ENCODE measurements at places on chromosomes 1 and 21. TPM values are rescaled to one million over a fixed set of nuclear protein-coding genes. Genes with fewer than 3 reads are reported as not detected.

DNA sequence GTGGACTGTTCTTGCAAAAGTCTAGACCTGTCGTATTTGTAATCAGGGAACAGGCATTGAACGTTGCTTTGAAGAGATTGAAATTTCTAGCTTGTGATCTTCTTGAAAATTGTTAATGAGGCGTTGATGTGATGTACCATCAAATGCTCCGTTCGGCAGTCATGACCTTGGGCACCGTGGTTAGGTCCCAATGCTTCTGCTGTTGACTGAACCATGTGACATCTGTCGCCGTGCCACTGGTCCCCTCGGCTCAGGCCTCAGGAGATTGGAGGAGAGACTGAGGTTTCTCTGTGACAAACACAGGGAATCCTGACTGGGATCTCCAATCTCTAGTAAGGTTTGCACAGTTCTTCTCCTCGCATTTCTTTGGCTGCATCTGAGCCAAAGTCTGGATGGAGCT lies 18.1 kb upstream of the KCNAB2 start:
- no peak for DNase-seq
- H3K4me3 ChIP-seq: no peak overlapping the region
- H3K4me1 ChIP-seq: no peaks in the 10 kb centered on the region
- no peaks in the 10 kb centered on the region for H3K36me3 ChIP-seq
- peak overlapping the region; percentile 30 for H3K27ac ChIP-seq
- peaks cover 9% of the 10 kb centered on the region for H3K27me3 ChIP-seq

- H3K27me3 ChIP-seq: peaks cover 4% of the 10 kb centered on the region
- no peak for DNase-seq
- H3K36me3 ChIP-seq: no peaks in the 10 kb centered on the region
These were observed 9.2 kb upstream of the CTTNBP2NL start for GRCh38 chr1:112386731-112387346.

GRCh38 chr1:225771661-225772322 lies 5.8 kb upstream of the SRP9 start:
- DNase-seq: no peak
- H3K27ac ChIP-seq: no peak overlapping the region
- peaks cover 2% of the 10 kb centered on the region for H3K27me3 ChIP-seq

GRCh38 chr1:22001409-22001808 lies at the start of gene CELA3A:
TSS of gene CELA3A (plus strand) at chr1:22001657. CDS start at chr1:22001675, 18 bp downstream.
- no peaks in the 10 kb centered on the region for H3K36me3 ChIP-seq
- no peak for DNase-seq
- peaks cover 25% of the 10 kb centered on the region for H3K4me1 ChIP-seq
- H3K4me3 ChIP-seq: no peak within 1 kb of the TSS

GRCh38 chr1:22196041-22196440 lies 53.1 kb upstream of the WNT4 start:
- no peaks in the 10 kb centered on the region for H3K4me1 ChIP-seq
- no peaks in the 10 kb centered on the region for H3K36me3 ChIP-seq
- no peaks in the 10 kb centered on the region for H3K27me3 ChIP-seq
- DNase-seq: no peak

- no peak overlapping the region for H3K27ac ChIP-seq
- H3K27me3 ChIP-seq: peaks cover 1% of the 10 kb centered on the region
- no peak for DNase-seq
- H3K36me3 ChIP-seq: no peaks in the 10 kb centered on the region
- H3K4me3 ChIP-seq: no peak overlapping the region
- H3K4me1 ChIP-seq: peaks cover 7% of the 10 kb centered on the region
These were observed 19.4 kb downstream of the MX1 start for GRCh38 chr21:41445465-41445862.

DNA sequence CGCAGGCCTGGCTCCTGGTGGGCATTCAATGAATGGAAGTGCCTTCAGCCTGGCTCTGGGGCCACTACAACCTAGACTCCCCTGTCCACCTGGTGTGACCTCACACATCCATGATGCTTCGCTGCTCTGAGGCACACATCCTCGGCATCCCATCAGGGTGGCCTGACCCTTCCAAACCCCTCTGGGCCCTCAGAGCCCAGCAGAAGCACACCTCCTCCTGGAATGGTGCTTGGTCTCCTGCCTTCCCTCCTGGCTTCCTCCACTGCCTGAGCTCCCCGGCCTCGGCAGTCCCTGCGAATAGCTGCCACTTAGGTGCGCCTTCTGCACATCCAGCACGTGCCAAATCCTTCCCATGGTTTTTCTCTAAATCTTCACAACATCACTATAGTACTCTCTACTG lies 133.8 kb downstream of the GLIS1 start:
- no peak overlapping the region for H3K27ac ChIP-seq
- H3K4me1 ChIP-seq: no peaks in the 10 kb centered on the region
- H3K36me3 ChIP-seq: no peaks in the 10 kb centered on the region
- peaks cover 8% of the 10 kb centered on the region for H3K27me3 ChIP-seq
- DNase-seq: no peak

DNA sequence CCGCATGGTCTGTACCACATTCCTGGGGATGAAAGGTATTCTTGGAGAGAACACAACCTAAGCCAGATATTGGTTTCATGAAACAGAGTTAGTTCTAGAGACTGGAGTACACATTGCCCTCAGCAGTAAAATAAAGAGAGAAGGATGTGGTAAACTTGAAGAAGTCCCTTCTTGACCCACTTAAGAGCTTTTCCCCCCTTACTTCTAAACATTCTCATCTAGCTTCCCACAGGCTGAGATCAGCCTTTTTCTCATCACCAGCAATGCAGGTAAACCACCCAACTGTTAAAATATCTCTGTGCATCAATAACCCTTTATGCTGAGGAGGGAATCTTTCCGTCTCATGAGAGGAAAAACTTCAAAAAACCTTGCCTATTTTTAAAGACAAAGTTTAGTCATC lies 62.6 kb downstream of the SUSD4 start:
- no peak for DNase-seq
- no peak overlapping the region for H3K4me3 ChIP-seq
- H3K36me3 ChIP-seq: peaks cover 4% of the 10 kb centered on the region
- H3K4me1 ChIP-seq: peaks cover 4% of the 10 kb centered on the region
- H3K27ac ChIP-seq: no peak overlapping the region

DNA sequence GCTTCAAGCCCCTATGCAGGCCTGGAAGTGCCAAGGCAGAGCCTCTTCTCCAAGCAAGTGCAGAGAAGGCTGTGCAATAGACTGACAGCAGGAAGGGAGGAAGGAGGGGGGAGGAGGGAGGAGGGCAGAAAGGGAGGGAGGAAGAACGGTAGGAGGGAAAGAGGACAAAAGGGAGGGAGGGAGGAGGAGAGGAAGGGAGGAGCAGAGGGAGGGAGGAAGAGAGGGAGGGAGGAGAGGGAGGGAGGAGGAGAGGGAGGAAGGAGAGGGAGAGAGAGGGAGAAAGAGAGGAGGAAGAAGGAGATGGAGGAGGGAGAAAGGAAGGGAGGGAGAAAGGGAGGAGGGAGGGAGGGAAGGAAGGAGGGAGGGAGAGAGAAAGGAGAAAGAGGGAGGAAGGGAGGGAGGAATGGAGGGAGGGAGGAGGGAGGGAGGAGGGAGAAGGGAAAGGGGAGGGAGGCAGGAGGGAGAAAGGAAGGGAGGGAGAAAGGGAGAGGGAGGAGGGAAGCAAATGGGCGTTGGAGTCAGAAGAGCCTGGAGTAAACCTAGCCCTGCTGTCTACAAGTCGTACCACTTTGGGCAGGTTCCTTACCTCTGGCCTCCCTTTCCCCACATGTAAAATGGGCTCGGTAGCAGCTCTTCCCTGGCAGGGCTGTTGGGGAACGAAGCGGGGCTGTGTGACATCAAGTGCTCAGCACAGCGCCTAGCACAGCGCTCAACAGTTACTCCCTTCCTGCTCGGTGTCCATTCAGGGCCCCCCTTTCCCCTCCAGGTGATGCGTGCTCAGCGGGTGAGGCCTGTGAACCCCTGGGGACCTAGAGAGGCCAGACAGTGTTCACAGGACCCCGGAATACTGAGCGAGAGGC lies 244.6 kb downstream of the NPHP4 start:
- no peaks in the 10 kb centered on the region for H3K36me3 ChIP-seq
- H3K4me1 ChIP-seq: peaks cover 29% of the 10 kb centered on the region
- no peak overlapping the region for H3K4me3 ChIP-seq
- DNase-seq: no peak
- H3K27me3 ChIP-seq: peaks cover 13% of the 10 kb centered on the region
- H3K27ac ChIP-seq: no peak overlapping the region

DNA sequence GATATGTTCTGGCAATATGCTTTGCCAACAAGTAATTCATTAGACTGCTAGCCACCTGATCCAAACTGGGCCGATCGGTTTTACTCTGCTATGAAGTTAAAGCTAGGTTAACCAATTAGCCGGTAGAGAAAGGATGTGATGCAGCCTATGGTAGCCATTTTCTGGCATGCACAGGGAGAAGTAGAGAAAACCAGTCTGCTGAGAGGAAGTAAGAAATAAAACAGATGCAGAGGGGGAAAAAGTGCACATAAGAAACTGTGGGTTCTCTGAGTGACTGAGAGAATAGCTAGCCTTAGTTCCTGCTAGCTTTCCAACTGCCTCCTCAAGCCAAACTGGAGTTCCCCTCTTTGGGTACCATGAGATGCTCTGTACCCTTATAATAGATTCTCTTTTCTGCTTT lies 52.8 kb downstream of the ARID4B start:
- H3K36me3 ChIP-seq: no peaks in the 10 kb centered on the region
- H3K27ac ChIP-seq: no peak overlapping the region
- peaks cover 1% of the 10 kb centered on the region for H3K27me3 ChIP-seq
- peaks cover 17% of the 10 kb centered on the region for H3K4me1 ChIP-seq
- no peak for DNase-seq

- no peak overlapping the region for H3K4me3 ChIP-seq
- peaks cover 30% of the 10 kb centered on the region for H3K4me1 ChIP-seq
- H3K27me3 ChIP-seq: peaks cover 6% of the 10 kb centered on the region
- H3K27ac ChIP-seq: no peak overlapping the region
- DNase-seq: no peak
These were observed 48.4 kb downstream of the STX6 start for GRCh38 chr1:180974236-180974635.

DNA sequence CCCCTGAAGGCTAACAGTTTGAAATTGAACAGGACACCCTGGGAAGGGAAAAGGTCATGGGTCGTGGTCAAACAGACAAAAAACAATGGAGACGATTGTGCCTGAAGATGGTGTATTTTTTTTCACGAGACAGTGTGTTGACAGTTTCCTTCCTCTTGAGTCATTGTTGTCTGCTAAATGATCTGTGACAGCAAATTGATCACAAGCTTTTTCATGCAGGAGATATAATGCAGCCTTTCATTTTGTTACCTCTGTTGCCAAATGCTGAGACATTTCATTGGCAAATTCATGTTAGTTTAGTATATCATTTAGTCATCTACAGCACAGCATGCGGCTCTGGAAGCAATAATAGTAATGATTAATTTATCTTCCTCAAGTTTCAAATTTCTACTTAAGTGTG lies 27.7 kb downstream of the UBE2U start:
- H3K4me1 ChIP-seq: peaks cover 17% of the 10 kb centered on the region
- DNase-seq: no peak
- H3K27ac ChIP-seq: peak overlapping the region; percentile 86

DNA sequence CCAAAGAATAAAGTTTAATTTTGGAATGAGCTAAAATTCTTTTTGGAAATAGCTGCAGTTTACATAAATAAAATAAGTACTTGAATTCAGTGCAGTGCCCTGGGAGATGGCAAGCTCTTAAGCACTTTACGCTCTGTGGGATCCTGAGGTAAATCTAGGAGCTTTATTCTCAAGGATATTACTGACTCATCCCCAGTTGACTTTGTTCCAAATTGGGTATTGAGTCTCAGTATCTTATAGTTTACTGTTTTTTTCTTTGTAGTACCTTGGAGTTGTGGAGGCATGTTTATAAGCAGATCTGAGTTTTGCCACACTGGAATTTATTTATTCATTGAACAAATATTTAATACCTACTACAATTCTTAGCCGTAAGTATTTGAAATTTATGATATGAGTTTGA lies 27.4 kb upstream of the HRNR start:
- no peaks in the 10 kb centered on the region for H3K4me1 ChIP-seq
- H3K27me3 ChIP-seq: peaks cover 4% of the 10 kb centered on the region
- DNase-seq: no peak
- H3K27ac ChIP-seq: no peak overlapping the region

- H3K4me3 ChIP-seq: no peak overlapping the region
- peaks cover 13% of the 10 kb centered on the region for H3K4me1 ChIP-seq
- H3K36me3 ChIP-seq: no peaks in the 10 kb centered on the region
- peak; percentile 78 for DNase-seq
- H3K27ac ChIP-seq: no peak overlapping the region
These were observed 14.1 kb upstream of the TNR start for GRCh38 chr1:175757381-175758015.

DNA sequence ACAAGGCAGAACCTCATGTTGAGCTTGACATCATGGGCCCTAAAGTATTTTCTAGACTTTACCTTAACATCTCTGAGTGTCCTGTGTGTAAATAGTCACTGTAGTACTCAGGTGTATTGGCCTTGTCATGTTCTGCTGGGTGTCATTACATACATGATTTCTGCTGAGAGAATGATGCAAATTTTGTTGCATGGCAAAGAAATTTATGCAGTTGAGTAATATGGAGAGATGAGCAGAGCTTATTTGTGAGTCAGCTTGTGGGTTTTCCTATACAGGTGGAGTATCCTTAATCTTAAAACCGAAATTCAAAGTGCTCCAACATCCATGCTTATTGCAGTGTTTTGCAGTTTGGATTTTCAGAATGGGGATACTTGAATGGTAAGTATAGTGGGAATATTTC lies 36.6 kb downstream of the RGL1 start:
- peaks cover 73% of the 10 kb centered on the region for H3K4me1 ChIP-seq
- DNase-seq: no peak

GRCh38 chr1:176058686-176059085 lies 148.4 kb downstream of the COP1 start:
- H3K27me3 ChIP-seq: no peaks in the 10 kb centered on the region
- no peaks in the 10 kb centered on the region for H3K36me3 ChIP-seq
- DNase-seq: no peak
- no peak overlapping the region for H3K27ac ChIP-seq

DNA sequence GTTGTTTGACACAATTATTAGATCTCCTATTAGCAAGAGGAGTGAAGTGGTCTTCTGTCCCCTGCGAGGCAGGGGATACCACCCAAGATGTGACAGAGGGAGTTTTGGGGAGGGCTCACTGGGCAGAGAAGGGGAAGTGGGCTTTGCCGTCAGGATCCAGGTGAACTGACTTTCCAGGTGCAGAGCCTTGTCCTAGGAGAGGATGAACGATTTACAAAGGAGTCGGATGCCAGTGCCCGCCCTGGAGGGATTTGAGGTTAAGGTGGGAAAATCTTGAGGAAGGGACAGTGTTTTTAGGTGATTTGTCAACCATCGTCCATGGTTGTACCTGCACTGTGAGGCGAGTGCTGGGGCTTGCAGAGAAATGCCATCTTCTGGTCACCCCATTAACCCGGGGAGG lies 201.0 kb downstream of the CAMTA1 start:
- no peaks in the 10 kb centered on the region for H3K27me3 ChIP-seq
- no peaks in the 10 kb centered on the region for H3K36me3 ChIP-seq
- H3K4me1 ChIP-seq: no peaks in the 10 kb centered on the region
- DNase-seq: no peak
- H3K4me3 ChIP-seq: no peak overlapping the region

- H3K27me3 ChIP-seq: peaks cover 5% of the 10 kb centered on the region
- H3K36me3 ChIP-seq: no peaks in the 10 kb centered on the region
- no peak overlapping the region for H3K4me3 ChIP-seq
- DNase-seq: no peak
- H3K27ac ChIP-seq: no peak overlapping the region
These were observed 18.2 kb downstream of the SLC6A9 start for GRCh38 chr1:44012941-44013609.

The ALG14 gene
- total RNA-seq: 2.2 TPM

The LMX1A gene
- not detected for total RNA-seq

The KRTAP12-2 gene
- not detected for total RNA-seq

The CRP gene
- not detected for total RNA-seq

The DYRK3 gene
- total RNA-seq: 3.2 TPM

The LCE1C gene
- total RNA-seq: not detected

The IL12RB2 gene
- 0.36 TPM for total RNA-seq

The S100A11 gene
- total RNA-seq: 1,124 TPM

The MRAP gene
- not detected for total RNA-seq

The PPM1J gene
- 1.6 TPM for total RNA-seq
